ENCODE measurements at places on chromosomes 6 and 20. TPM values are rescaled to one million over a fixed set of nuclear protein-coding genes. Genes with fewer than 3 reads are reported as not detected.

ZNF334 gene
- 1.9 TPM for total RNA-seq

MYCT1 gene
- 3.3 TPM for total RNA-seq

SYCP2 gene
- total RNA-seq: 0.35 TPM

- no peak for DNase-seq
Measured at GRCh38 chr6:97293198-97293696, 10.2 kb upstream of the MMS22L start.

GRCh38 chr6:158337332-158337731, 25.1 kb downstream of the TULP4 start:
- DNase-seq: no peak
